NCI-H1048 (cell line): ENCODE measurements at places on chromosomes 7 and 10.

- no peak for DNase-seq
These were observed 183.7 kb upstream of the ANK3 start for GRCh38 chr10:60573336-60573735.

GRCh38 chr7:20298486-20298901, 32.2 kb upstream of the ITGB8 start:
- no peak for DNase-seq

DNA sequence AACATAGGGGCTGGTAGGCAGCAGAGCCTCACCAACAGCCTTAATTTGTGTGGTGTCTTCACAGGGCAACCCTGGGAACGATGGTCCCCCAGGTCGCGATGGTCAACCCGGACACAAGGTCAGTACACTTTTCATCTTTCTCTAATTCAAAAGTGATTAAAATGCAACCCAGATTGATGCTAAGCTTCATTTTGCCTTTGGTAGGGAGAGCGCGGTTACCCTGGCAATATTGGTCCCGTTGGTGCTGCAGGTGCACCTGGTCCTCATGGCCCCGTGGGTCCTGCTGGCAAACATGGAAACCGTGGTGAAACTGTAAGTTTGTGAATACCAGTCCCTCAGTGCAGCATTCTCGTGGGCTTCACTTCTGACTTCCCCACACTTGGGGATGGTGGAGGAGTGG, 30.9 kb downstream of the COL1A2 start:
- DNase-seq = no peak

DNA sequence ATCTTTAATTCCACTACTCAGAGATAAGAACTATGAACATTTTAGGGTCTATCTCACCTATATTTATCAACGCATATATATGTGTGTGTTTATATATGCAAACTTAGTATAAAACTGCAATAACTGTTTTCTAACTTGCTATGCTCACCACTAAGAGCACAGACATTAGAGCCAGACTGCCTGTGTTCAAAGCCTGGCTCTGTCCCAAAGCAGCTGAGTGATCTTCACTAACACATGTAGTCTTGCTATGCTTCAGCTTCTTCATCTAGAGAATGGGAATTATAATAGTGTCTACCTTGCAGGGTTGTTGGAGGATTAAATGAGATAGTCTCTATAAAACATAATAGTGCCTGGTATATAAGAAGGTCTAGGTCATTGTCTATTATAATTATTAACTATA, 165.5 kb downstream of the MAGI2 start:
- no peak for DNase-seq

GRCh38 chr10:51318399-51319172, 244.3 kb downstream of the PRKG1 start:
- no peak for DNase-seq

- DNase-seq = no peak
These were observed 54.3 kb upstream of the KCND2 start for GRCh38 chr7:120218712-120219111.

DNA sequence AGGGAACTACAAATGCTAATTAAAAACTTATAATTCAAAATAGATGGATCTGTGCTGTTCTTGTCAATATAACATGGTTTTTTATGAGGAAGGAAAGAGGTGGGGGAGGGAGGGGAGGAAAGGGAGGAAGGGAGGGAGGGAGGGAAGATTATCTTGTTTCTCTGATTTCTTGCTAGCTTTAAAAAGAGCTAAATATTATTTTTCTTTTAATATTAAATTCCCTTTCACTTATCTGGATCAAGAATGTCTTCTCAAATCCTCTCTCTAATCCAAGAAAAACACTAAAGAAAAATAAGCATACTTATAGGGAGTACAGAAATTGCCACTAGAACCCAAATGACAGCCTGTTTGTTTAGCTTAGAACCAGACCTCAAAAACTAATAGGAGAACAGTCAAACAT, 55.2 kb downstream of the LRRN3 start:
- DNase-seq = no peak

DNA sequence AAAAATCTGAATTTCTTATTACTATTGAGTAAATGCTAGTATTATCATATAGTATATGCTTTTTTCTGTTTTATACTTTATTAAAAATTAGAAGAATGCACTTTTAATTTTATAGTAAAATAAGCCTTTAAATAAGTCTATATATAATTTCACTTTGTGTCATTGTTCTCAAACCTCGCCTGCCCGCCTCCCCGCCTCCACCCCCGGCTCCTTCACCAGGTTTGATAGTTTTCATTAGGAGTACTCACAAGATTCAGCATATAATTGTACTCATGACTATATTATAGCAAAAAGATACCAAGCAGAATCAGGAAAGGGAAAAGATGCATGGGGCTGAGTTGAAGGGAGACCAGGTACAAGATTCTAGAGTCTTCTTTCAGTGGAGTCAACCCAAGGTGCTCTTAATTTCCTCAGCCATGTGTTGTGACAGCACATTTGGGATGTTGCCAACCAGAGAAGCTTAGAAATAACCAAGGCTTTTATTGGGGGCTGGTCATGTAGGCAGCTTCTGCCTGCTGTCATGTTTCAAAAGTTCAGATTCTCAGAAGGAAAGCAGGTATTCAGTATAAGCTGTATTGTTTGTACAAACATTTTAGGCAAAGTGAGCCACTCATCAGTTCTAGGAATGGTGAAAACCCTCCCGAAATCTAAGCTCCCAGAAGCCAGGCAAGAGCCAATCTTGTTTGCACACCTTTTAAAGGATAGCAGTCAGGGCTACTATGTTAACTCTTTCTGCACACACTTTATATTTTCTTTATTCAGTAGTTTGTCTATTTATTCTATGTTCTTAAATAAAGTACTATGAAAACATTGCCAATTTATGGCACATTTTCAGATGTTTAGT, 12.3 kb downstream of the NHLRC2 start:
- no peak for DNase-seq

DNA sequence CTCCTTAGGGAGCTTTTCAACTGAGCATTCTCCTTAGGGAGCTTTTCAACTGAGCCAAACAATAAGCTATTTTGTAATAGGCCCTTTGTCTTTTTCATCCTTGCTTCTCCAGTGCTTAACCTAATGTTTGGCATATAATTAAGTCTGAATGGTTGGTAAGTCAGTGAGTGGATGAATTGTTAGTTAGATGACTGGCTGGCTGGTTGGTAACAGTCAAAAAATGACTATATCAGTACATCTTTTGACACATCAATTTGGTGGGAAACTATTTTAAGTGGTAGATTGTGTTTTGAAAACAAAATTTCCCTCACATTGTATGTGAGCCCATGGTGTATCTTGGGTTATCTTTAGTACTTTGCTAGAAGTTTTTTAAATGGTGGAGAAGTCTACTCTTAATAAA, 16.4 kb downstream of the ING3 start:
- no peak for DNase-seq

GRCh38 chr10:44462338-44462914, 77.5 kb upstream of the CXCL12 start:
- DNase-seq = no peak
